Endothelial cell of coronary artery (primary cell): ENCODE measurements at places on chromosomes 7 and 10. TPM values are rescaled to one million over a fixed set of nuclear protein-coding genes. Genes with fewer than 3 reads are reported as not detected.

The SRI gene
- total RNA-seq, result 143 and 152 TPM in 2 replicates

The KLF14 gene
- total RNA-seq, result not detected in 2 replicates

The CPA5 gene
- not detected in 2 replicates for total RNA-seq

The AKR1D1 gene
- total RNA-seq, result not detected in 2 replicates

The NEUROG3 gene
- not detected in 2 replicates for total RNA-seq

The GNB2 gene
- total RNA-seq, result 79.3 and 96.9 TPM in 2 replicates

The MRLN gene
- not detected in 2 replicates for total RNA-seq

The PPP1R3A gene
- total RNA-seq, result not detected in 2 replicates

The ADARB2 gene
- 0.18 TPM in 1 of 2 replicates, not detected in the other for total RNA-seq

The CCDC126 gene
- 10.3 and 10.9 TPM in 2 replicates for total RNA-seq

The PGAM2 gene
- total RNA-seq, result not detected in 2 replicates
